AG20443 (cell line): ENCODE measurements at places on chromosomes 12 and 14.

- no peak for DNase-seq
Observed at GRCh38 chr12:123041042-123041531, 60.6 kb downstream of the ARL6IP4 start.

DNA sequence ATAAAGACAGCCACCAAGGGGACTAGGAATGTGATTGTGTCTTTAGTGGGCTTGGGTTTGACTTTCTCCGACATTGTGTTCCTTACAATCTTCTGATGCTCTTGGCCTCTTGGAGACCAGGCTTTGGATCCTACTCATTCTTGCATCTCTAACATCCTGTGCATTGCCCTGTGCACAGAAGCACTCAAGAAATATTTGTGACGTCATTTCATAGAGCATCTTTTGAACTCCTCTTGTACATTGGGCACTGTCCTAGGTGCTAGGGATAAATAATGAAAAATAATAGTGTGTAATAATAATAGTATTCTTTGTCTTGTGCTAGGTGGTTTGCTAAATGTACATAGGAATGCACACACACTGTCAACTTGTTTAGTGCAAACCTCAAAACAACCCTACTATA is 108.8 kb upstream of the LHX5 start:
- no peak for DNase-seq

- DNase-seq, result no peak
Observed at GRCh38 chr12:85963326-85963725, 89.2 kb downstream of the NTS start.

GRCh38 chr14:88683119-88683518 is 109.6 kb downstream of the EML5 start:
- DNase-seq, result no peak

DNA sequence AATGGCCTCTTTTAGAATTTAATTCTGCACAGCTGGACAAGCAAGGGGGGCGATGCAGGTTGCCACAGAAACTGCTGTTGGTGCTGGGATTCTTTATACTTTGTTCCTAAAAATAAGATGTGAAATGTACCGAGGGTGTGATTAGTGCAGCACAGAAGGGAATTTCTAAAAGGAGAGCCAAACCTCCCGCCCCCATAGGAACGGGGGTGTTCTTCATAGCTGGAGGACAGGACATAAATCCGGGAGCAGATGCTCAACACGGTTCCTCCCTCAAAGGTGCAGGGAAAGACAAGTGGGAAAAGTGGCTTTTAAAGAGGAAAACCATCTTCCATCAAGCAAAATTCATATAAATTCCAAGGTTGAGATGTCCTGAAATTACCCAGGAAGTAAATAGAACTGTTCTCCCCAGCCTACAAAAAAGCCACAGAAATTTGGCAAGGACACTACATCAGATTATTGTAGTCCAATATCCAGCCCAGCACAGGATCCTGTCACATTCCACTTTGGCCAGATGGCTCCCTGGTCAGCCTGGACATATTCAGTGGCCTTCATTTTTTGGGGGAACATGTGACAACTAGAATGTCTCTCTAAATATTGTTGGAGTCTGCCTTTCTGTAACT is 51.4 kb upstream of the TMX1 start:
- DNase-seq, result peak; percentile 17

- DNase-seq, result peak; percentile 83
Observed at GRCh38 chr12:94101738-94102660, 46.4 kb upstream of the PLXNC1 start.

- peak; percentile 74 for DNase-seq
Observed at GRCh38 chr14:102474934-102475333, 34.6 kb downstream of the ANKRD9 start.

DNA sequence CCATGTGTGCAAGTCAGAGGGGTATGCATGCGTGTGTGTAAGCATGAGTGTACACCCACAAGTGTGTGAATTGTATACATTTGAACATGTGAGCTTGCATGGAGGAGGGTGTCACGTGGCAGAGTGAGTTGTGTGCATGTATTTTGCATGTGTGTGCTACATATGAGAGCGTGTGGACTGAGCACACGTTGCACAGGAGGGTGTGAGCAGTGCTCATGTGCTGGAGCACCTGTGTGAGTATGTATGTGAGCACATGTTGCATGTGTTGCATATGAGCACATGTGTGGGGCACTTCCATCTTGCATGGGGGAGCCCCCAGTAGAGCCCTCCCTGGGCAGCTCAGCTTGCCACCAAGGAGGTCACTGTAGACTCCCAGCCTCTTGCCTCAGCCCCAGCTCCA is 180.2 kb upstream of the MYL2 start:
- DNase-seq, result no peak

DNA sequence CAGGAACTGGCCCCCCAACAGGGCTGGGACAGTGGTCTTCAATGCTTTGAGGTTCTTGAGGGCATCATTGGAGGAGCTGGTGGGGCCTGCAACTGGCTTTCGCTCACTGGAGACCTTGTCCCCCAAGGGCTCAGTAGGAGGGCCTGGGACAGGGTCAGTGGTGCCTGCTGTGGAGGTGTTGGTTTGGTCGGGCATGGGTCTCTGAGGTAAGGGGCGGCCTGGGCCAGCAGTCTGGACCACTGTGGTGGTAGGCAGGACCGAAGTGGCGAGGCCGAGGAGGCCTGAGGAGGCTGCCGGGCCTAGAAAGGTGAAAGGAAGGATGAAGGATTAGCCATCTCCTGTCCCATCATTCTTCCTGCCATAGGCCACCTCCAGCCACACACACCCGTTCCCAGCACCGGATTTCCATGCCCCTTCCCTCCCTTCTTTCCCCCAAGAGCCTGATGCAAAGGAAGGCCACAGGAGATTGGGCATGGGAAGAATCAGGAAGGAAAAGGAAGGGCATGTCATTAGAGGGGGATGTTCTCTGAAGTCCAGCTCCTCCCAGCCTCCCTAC is 28.8 kb downstream of the ZFHX2 start:
- DNase-seq, result no peak

- peak; percentile 86 for DNase-seq
Observed at GRCh38 chr12:105226219-105226618, 9.8 kb downstream of the APPL2 start.

DNA sequence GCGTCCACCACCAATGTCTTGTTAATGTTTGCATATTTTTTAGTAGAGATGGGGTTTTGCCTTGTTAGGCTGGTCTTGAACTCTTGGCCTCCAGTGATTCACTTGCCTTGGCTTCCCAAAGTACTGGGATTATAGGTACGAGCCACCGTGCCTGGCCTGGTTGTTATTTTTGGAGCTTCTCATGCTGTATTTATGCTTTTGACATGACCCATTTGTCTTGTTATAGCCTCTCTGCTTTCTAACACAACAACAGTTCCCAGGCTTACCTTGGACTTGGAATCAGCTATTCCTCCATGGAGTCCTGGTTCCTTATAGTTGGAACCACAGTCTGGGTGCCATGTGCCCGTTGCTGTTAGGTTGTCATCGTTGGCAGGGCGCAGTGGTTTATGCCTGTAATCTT is 29.7 kb downstream of the ZNF410 start:
- DNase-seq, result no peak

DNA sequence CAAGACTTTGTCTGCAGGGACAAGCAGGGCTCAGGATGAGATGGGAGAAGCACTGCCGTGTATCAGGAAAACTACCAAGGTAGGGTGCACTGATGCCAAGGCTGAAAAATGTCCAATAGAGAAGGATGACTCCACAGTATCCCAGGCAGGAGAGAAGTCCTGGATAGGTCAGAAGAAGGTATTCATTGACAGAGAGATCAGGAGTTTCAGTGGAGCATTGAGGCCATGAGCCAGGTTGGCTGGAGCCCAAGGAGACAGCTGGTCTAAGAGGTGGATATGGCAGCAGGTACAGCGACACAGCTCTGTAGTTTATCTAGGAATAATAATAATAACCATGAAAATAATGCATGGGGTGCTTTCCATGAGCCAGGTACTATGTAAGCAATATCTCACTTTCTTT is 180.9 kb downstream of the EXOC5 start:
- DNase-seq, result no peak

DNA sequence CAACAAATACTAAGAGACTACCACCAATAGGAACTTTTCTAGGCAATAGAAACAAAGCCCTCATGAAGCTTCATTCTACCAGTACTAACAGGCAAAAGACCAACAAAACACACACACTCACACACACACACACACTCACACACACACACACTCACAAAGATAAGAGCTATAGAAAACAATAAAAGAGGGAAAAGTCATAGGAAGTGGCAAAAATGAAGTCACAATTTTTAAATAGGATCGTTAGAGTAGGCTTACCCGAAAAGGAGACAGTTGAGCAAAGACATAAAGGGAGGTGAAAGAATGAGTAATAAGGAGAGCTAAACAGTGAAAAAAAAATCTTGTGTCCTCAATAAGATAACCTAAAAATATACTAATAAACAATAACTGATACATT is 66.5 kb downstream of the C2CD5 start:
- DNase-seq, result no peak

- peak; percentile 4 for DNase-seq
Observed at GRCh38 chr12:51403681-51404136, 12.5 kb upstream of the GALNT6 start.

- DNase-seq, result peak; percentile 30
Observed at GRCh38 chr14:59293935-59294661, 105.6 kb downstream of the DAAM1 start.

DNA sequence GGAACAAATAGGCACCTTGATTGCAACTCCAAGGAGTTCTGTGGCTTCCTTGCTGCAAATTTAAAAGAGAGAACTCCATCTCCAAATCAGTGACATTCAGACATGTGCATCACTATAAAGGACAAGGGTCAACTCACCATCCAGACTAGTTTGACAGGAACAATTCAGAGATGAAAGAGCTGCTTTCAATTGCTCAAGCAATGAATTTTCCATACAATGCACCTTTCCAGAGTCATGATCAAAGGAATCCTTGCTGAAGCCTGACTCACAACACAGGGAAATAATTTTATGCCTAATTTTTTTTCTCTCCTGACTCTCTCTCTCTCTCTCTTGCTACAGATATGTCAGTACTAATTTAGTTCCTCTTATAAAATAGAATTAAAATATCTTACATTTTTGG is 380.5 kb upstream of the GARIN6 start:
- DNase-seq, result no peak

GRCh38 chr14:51996148-51996746 is 6.9 kb downstream of the RTRAF start:
- DNase-seq, result no peak

GRCh38 chr14:69558774-69559173 is 15.9 kb downstream of the CCDC177 start:
- no peak for DNase-seq

GRCh38 chr12:2536724-2537123 is 258.0 kb upstream of the FKBP4 start:
- no peak for DNase-seq

GRCh38 chr14:96418075-96418474 is 26.1 kb downstream of the AK7 start:
- DNase-seq, result no peak
